CD4-positive, alpha-beta T cell treated with Interleukin-15 for 4 hours (primary cell): ENCODE measurements at places on chromosomes 7 and 10.

GRCh38 chr10:47167591-47167990 lies 132.4 kb upstream of the GDF10 start:
- no peak for DNase-seq

DNA sequence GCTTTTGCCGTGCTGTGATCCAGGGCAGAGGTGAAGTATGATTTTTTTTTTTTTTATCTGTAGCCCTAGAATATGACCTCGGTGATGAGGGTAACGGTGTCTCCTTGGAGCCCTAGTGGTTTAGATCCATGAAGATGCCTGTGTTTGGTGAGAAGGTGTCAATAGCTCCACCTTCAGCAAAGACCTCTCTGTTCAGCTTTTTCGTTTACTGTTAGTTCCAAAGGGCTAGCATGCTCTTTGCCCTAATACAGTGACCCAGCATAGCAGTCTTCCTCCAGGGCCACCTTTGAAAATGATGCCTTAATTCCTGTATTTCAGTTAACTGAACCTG lies 746 bp upstream of the MRPS16 start:
- DNase-seq: no peak

- no peak for DNase-seq
Measured at GRCh38 chr7:6639627-6640026, 2.5 kb downstream of the ZNF316 start.

DNA sequence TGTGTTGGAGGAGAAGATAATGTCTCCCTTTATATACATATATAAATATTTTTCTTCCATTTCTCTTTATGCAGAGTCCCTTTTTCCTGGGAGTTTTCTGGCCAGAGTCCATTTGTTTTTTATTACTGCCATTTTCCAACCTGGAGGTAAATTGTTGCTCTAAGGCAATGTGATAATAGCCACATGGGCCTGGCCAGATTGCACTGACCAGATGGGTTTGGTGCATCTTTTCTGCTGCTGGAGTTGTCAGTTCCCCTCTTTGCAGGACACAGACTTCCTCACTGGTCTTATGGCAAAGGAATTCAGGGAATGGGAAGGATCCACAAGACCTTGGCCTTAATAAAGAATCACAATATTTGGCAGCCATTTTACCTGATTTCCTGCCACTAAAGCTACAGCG lies 254.9 kb downstream of the SORCS3 start:
- no peak for DNase-seq

DNA sequence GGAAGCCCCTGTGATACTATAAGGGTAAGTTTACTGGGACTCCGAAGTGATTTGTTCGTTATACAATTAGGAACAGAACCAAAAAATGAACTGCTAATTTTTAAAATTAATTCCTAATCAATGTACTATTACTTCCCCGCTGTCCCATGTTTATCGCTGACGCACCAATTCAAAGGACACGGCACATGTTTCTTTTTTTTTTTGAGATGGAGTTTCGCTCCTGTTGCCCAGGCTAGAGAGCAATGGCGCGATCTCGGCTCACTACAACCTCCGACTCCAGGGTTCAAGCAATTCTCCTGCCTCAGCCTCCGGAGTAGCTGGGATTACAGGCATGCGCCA lies 1.5 kb upstream of the FMC1 start:
- no peak for DNase-seq

DNA sequence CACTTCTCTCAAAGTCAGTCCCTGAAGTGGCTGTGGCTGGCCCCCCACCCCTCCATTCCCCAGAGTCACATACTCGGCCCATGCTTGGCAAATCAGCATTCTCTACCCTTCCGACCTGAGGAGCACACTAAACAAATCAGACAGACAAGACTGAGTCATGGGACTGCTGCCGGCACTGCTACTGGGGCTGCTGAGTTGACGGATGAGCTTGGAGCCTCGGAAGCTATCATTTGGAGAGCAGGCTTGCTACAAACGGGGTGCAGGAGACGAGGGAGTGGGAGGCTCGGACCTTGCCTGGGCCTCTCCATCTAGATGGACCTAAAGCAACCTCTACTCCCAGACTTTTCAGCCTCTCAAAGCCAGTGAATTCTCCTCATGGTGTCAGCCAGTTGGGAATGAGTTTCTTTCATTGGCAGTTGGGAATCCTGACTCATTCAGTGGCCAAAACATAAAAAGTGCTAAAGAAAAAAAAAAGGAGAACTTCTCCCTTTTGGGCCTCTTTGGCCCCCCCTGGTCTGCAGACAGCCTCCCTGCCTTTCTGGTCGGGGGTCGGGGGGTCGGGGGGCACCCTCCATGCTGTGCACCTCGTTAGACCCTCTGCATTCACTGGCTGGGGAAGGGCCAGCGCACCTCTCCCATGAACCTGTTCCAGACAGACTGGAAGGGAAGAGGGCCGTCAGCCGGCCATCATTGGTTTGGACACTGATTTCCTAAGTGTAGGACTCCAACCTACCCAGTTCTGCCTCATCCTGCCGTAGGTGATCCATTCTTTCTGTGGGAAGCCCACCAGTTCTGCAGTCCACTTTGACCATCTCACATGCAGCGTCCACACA lies 52.3 kb upstream of the COL13A1 start:
- no peak for DNase-seq

DNA sequence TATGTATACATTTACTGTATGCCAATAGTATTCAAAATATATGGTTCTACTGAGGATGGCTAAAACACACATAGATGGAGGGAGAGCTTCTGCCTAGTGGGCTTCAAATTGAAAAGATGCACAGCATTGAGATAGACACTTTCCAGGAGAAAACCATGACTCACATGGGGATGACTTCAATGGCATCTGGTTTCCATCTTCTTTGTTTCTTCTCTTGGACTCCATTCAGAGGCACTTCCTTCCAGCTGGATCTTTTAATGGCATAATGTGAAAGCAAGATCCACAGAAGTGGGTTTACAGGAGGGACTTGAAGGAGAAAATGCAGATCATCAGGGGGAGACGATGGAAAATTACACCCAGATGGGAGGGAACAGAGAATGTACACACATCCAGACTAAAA lies 84.9 kb downstream of the ZNF365 start:
- no peak for DNase-seq

GRCh38 chr7:140223515-140224221 lies 46.9 kb upstream of the KDM7A start:
- no peak for DNase-seq

DNA sequence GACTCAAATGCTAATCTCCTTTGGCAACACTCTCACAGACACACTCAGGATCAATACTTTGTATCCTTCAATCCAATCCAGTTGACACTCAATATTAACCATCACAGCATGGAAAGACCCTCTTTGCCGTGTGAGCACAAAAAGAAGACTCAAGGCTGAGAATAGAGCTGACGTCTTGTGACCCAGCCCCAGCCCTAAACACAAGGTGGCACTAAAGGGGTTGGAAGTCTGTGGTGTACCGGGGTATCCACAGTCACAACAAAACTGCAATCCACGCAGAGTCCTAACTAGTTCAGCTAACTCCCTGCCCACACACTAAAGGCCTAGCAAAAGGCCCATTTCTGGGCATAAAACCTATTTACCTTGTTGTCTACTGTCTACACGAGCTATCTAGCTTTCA lies 200.1 kb downstream of the ACTR3B start:
- DNase-seq: no peak

GRCh38 chr7:80357530-80357929 lies 154.3 kb downstream of the GNAT3 start:
- DNase-seq: no peak

GRCh38 chr10:59027975-59028655 lies 148.3 kb upstream of the PHYHIPL start:
- DNase-seq: no peak

GRCh38 chr10:132702601-132703418 lies 83.1 kb downstream of the NKX6-2 start:
- no peak for DNase-seq

- no peak for DNase-seq
Measured at GRCh38 chr7:139918480-139918879, 89.4 kb downstream of the TBXAS1 start.

DNA sequence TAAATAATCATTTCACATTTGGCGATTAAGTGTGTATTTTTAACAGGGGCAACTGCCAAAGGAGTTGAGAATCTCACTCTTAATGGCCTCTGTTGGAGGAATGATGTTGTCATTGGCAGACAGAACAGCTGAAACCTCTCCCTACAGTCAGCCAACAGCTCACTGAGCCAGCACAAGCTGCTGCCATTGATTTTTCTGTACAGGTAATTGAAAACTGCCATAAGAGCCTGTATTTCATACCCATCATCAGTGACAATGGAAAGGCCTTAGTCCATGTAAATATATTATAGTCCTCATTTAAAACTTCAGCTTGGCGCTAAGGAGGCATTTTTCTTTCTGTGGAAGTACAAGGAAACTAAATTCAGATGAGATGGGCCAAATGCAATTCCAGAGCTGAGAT lies 28.1 kb upstream of the PTN start:
- DNase-seq: no peak

- DNase-seq: no peak
Measured at GRCh38 chr10:43221419-43222209, 45.3 kb downstream of the RASGEF1A start.

- DNase-seq: no peak
Measured at GRCh38 chr7:108127461-108127860, 2.7 kb downstream of the LAMB4 start.

DNA sequence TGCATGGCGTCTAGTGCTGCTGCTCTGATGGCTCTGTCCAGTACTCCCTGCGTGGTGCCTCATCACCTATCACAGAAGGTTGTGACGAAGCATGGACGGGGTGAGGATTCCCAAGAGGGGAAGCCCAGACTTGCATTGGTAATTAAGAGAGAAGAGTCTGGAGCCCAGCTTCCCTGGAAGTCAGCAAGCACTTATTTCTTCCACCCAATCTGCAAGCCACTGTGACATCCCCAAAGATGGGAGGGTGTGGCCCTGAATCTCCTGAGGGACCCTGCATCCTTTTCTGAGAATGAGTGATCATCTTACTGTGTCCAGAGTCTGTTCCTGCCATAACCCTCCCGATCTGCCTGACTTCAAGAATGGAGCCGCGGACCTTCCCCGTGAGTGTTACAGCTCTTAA lies 166.7 kb downstream of the PTPN20 start:
- DNase-seq: no peak

DNA sequence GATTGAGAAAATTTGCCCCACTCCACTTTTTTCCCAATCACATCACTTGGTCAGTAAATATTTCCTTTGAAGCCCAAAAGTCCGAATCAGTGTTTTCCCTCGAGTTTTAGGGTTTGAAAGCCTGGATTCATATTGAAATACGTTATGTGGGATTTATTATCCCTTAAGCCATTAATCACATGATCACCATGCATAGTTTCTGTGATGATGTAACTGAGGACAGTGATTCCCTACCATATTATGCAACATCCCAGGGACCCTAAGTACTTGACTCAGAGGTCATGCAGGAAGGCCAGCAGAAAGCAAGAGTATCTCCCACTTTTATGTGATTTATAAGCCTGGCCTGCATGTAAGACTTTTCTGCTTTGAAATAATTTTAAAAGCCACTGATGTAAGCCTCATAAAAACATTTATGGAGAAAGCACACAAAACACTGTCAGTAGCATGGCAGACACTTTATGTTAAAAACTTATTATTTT lies 630.6 kb upstream of the ZWINT start:
- no peak for DNase-seq

DNA sequence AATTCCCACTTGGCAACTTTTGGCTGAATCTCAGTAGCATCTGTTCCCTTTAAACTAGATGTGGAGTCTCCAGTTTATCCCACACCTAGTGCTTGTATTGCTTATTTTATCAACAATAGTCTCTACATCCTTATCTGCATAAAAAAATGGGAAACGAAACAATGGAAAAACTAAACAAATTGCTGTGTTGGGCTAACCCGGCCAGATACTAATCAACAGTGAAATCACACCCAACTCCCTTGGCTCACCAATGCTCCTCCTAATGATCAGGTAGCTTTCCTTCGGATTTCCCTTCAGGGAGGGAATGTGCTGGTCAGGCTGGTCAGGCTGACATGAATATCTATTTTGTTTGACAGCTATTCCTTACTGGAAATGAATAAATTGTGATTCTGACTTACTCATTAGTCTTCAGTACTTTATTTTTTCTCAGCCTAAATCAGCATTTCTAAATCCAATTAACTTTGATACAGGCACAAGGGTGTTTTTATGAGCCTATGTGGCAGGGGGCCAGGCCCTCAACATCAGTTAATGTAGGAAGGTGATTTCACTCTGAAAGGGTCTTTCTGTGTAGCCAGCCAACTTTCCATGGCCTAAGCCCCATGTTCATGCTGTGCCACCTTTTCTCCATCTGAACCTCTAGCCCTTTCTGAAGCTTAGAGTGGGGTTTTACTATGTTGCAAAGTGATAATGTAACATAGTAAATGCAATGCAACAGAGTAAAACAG lies 170.5 kb upstream of the NPSR1 start:
- no peak for DNase-seq

DNA sequence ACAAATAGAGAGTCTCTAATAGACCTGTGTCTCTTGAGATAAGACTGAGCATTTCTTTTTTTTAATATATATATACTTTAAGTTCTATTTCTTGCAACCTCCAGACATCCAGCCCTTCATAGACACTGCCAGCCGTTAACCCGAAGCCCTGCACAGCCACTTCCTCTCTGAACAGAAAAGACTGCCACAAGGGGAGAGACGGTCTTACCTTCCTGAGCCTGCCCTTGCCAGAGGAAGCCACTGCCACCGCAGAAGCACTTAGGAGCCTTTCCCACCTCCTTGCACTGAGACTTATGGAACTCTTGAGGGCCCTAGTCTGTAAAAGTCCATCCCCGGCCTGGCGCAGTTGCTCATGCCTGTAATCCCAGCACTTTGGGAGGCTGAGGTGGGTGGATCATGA lies 31.8 kb upstream of the PRSS1 start:
- DNase-seq: peak; percentile 37

DNA sequence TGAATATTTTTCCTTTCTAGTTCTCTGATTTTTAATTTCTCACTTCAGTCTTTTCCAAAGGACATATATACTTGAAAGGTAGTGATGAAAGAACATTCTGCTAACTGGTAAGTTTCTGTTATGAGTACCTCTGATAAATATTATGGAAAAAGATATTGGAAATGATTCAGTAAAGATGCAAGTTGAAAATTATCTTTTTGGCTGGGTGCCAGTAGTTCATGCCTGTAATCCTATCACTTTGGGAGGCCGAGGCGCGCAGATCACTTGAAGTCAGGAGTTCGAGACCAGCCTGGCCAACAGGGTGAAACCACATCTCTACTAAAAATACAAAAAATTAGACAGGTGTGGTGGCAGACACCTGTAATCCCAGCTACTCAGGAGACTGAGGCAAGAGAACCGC lies 62.1 kb downstream of the ANKRD26 start:
- DNase-seq: no peak

DNA sequence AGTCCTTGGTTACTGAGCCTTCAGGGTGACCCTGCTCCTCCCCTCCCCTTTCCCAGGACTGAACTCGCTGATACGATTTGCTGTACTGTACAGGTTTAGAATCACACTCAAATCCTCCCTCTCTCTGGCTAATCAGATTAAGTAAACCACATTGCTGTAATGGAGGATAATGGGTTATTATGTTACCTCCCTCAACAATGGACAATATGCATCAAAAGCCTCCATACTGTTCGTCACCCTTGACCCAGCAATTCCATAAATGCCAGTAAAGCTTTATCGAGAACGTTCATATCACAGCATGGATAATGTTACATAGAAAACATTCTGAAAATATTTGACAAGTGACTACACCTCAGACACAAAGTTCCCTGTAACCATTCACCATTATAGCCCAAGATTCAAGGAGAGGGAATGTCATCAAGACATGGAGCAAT lies 61.7 kb downstream of the FAM107B start:
- no peak for DNase-seq
